ENCODE measurements at places on chromosomes 2 and 18.
A peak's percentile ranks its signal among the peaks of the same experiment; 100 is the strongest.

GRCh38 chr18:77373730-77374445, 124.2 kb downstream of the GALR1 start:
- no peak for DNase-seq

- no peak for DNase-seq
Measured at GRCh38 chr2:158917121-158917520, 51.3 kb upstream of the TANC1 start.

DNA sequence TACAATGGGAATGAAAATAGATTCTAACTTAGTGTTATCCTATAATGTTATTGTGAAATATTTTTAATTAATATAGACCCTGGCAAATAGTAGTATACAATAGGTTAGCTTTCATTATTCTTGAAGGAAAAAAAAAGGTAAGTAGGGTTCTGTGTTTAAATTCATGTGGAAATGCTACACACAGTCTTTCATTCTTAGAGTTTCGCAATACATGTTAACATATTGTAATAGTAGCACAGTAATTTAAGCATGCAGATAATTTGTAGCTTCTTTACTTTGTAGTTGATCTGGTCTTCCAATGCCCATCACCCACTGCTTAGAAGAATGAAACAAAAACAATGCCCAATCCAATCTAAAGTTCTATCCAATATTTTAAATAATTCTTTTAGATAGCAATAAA, 54.8 kb upstream of the MSTN start:
- no peak for DNase-seq

GRCh38 chr2:166115589-166115988, 12.2 kb downstream of the SCN1A start:
- DNase-seq, result no peak

GRCh38 chr2:9812945-9813311, 30.3 kb upstream of the TAF1B start:
- no peak for DNase-seq

- DNase-seq, result no peak
Measured at GRCh38 chr2:100483895-100484294, 13.6 kb downstream of the NMS start.

DNA sequence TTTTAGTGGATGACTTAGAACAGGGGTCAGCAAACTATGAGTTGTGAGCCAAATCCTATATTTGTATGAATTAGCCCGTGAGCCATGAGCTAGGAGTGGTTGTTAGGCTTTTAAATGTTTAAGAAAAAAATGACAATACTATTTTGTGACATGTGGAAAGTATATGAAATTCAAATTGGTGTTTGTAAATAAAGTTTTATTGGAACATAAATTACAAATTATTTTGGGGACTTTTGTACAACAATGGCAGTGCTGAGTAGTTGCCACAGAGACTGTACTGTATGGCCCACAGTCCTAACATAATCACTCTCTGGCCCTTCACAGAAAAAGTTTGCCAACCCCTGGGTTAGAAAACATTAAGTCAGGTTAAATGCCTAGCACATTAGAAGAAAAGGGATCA, 26.1 kb downstream of the ADNP2 start:
- no peak for DNase-seq

DNA sequence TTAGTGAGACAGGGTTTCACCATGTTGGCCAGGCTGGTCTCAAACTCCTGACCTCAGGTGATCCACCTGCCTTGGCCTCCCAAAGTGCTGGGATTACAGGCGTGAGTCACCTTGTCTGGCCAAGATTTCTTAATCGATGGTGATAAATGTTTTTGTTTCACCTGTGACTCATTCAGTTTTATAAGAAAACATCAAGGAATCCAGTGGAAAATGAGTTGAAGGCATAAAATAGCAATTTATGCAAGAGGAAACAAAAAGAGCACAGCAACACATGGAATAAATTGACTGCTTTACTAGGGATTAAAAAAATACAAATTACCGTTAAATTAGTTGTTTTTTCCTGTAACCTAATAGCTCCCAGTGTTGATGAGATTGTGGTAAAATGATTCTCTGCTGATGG, 80.2 kb downstream of the CDK15 start:
- no peak for DNase-seq

GRCh38 chr2:19140463-19141208, 217.8 kb downstream of the OSR1 start:
- DNase-seq, result no peak

DNA sequence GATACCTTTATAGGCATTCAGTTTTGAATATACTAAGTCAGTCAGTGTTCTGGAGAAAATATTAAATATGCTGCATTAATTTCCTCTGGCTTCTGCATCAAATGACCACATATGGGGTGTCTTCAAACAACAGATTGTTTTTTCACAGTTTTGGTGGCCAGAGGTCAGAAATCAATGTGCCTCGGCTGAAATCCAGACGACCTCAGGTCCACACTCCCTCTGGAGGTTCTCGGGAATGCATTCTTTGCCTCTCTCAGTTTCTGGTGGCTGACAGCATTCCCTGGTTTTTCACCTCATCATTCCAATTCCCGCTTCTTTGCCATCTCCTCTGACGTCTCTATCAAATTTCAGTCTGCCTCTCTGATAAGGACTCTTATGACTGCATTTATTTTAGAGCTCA, 142.3 kb downstream of the ZNF407 start:
- no peak for DNase-seq

DNA sequence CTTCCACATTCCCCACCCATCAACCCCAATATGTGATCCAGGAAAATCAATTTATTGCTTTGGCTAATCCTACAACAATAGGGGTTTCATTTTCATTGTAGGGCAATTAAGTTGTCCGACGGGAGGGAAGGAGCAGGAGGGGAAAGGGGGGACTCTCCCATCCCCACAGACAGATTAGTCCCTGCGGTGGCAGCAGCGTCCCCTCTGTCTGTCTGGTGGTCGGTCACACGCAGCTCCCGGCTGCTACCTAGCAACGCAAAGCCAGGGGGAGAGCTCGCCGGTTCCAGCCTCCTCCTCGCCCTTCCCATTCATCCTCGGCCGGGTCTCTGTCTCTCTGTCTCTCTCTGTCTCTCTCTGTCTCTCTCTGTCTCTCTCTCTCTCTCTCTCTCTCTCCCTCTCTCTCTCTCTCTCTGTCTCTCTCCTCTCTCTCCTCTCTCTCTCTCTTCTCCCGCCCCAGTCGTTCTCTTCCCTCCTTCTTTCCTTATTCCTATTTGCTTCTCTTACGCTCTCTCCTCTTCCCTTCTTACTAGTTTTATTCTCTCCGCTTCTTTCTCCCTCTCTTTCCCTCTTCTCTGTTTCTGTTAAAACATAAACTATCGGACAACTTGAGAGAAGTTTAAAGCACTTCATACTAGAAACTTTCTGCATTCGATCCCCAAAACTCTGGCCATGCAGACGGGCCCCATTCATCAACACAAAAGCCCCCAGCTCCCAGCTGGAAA, 1.2 kb downstream of the LRP2 start:
- peak; percentile 48 for DNase-seq

DNA sequence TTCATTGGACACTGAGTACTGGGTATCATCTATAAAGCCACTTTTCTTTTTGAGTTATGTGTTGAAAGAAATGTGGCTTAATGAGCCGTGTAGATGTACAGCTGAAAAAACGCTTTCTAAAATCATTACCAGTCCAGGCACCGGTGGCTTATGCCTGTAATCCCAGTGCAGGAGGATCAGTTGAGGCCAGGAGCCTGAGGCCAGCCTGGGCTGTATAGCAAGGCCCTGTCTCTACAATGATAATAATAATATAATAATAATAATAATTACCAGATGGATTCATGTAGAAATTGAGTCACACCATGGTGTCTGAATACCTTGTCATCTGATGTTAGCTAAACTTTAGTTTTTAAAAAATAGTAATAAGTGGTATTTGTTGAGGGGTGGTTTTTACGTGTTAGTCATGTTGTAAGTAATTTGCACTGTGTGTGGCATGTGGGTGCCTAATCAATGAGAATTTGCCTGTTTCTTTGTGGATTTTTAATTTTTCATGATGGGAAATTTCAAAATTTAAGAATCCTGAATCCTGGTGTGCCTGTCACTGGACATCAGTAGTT, 30.1 kb downstream of the NCK2 start:
- peak; percentile 27 for DNase-seq

GRCh38 chr2:98604547-98604946, 3.8 kb downstream of the COA5 start:
- DNase-seq, result no peak

GRCh38 chr2:29705616-29706015, 215.8 kb downstream of the ALK start:
- DNase-seq, result no peak

DNA sequence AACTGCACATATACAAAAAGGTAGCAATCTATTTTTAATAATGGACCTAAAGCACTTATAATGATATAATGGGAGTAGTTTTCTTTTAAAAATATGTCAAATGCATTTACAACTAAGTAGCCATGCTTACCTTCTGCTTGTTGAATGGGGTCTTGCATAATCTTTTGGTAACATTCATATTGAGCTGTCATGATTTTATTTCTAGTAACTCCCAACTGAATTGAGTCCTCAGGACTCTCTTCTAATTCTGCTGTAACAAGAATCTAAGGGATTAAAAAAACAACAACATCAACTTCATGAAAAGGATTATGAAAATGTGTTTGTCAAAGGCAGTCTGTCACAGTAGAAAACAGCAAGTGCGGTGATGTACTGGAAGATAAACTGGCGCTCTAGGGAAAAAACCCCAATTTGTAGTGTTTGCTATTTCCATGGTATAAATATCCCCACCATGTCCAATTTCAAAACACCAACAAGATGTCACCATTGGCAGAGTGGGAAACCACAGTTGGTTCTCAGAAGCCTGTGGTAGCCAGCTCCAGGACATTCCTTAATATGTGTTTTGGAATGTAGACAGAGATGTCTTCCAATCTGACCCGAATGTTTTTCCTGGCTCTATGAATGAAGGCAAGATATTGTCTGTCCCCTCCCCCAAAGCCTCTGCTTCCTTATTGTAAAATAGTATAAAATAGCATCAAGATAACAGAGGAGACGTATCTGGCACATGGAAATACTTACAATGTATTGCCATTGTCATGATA, 64.8 kb downstream of the CALCRL start:
- no peak for DNase-seq

- DNase-seq, result no peak
Measured at GRCh38 chr2:132503701-132504100, 87.1 kb downstream of the GPR39 start.

DNA sequence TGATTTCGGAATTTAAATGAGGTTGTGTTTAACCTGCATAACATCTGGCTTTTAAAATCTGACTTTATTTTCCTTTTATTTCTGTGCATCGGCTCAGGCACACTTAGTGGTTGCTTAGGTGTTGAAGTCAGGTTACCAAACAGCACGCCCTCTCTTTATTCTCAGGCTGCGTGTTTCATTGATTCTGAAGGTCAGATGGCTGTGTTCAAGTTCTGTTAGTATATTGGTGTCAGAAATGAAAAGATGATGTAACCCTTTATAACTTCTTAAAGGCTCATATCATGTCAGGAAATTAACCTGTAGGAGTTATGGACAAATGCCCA, 246.5 kb downstream of the LDLRAD4 start:
- DNase-seq, result no peak

DNA sequence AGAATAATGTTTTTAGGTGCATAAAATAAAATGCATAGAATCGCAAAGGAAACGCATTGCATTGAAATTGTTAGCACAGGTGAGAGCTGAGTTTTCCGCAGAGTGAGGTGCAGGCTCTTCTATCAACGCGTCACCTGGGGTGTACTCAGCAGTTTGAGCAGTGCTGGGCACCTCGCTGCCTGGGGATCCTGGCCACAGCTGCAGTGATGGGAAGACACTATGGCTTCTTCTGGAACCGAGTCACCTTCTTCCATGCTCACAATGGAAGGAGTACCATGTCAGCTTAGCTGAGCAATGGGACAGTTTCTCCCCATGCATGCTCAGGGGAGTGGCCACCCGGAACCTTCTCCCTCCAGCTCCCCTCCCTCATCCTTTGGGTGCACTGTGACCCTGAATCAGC, 95.4 kb upstream of the OTOS start:
- DNase-seq, result peak; percentile 4

DNA sequence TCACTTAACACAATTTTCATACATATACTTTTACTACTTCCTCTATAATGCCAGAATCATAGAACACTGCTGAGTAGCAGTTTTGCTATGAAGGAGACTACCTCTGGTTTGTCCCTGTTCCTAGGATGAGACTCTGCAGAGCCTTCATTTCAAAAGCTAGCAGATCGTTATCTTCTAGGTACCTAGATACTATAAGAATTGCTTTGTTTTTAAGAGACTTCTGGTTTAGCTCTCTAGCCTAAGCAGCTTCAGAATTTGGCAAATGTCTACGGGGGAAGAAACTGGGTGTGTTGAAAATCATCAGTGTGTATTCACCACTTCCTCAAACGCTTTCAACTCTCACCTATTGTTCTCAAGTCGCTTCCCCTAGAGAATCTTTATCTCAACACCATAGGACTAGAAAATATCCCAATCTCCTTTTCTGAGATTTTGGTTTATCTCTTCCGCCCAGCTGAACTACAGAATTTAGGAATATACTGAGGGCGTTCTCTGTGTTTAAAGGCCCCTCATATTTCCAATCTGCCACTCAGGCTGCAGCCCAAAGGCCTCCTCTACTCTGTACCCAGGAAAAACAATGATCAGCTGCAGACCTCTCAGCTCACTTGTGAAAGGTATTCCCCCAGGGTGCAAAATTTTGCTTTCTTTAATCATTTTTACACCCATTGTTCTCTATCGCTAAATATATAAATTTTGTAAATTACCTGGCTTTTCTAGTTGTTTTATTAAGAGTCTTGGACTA, 28.7 kb downstream of the SMAD2 start:
- DNase-seq, result no peak

GRCh38 chr2:240986787-240987411, 11.5 kb upstream of the SNED1 start:
- DNase-seq, result no peak

- no peak for DNase-seq
Measured at GRCh38 chr2:120091436-120091835, 78.6 kb downstream of the EPB41L5 start.

- DNase-seq, result peak; percentile 73
Measured at GRCh38 chr18:79988071-79988450, 302 bp downstream of the TXNL4A start.

GRCh38 chr2:229714080-229714735, at the start of gene DNER:
Gene DNER (minus strand): TSS chr2:229714555. CDS start chr2:229714423, 132 bp downstream.
- peak; percentile 52 for DNase-seq

DNA sequence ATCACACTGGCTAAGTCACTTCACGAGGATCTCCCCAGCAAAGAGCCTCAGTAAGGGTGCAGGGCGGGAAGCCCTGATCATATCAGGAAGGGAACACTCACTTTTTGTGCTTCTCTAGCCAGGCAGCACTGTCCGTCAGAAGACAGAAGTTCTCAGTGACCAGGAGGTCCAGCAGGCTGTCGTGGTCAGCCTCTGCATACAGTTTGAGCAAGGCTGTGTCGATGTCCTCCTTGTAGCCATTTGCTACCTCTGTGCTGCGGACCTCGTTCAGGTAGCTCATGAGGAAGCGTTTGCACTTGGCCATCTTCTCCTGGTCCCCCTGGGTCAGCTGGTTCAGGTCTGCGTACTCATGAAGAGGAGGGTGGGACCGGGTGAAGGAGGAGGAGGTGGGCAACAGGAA, 38.7 kb downstream of the GPR45 start:
- DNase-seq, result no peak

- DNase-seq, result no peak
Measured at GRCh38 chr18:22199005-22199404, 29.6 kb downstream of the GATA6 start.

DNA sequence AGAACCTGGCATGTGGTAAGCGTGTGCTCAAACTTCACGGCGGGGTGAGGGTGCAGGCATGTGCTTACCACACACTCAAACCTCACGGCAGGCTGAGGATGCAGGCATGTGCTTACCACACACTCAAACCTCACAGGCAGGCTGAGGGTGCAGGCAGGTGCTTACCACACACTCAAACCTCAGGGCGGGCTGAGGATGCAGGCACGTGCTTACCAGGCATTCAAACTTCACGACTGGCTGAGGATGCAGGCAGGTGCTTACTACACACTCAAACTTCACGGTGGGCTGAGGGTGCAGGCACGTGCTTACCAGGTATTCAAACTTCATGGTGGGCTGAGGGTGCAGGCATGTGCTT, 105.0 kb upstream of the ALKAL2 start:
- DNase-seq, result no peak
